ENCODE measurements at places on chromosomes 4 and X. TPM values are rescaled to one million over a fixed set of nuclear protein-coding genes. Genes with fewer than 3 reads are reported as not detected.

Gene P2RY8
- polyA plus RNA-seq, result not detected

Gene ARR3
- polyA plus RNA-seq, result not detected

Gene CAPN6
- not detected for polyA plus RNA-seq

Gene ANK2
- polyA plus RNA-seq, result 1.3 TPM

Gene HELT
- not detected for polyA plus RNA-seq

Gene GTPBP6
- 20.4 TPM for polyA plus RNA-seq

Gene UGT2B15
- polyA plus RNA-seq, result not detected

Gene AKAP14
- not detected for polyA plus RNA-seq

Gene ADAM29
- not detected for polyA plus RNA-seq

Gene SLC7A11
- polyA plus RNA-seq, result 80.5 TPM

Gene STAG2
- 56.2 TPM for polyA plus RNA-seq

Gene MCF2
- polyA plus RNA-seq, result 0.05 TPM

Gene SPANXC
- not detected for polyA plus RNA-seq

Gene NSD2
- 26.4 TPM for polyA plus RNA-seq

Gene SH3D19
- polyA plus RNA-seq, result 30.1 TPM

Gene ENPP6
- 0.02 TPM for polyA plus RNA-seq

Gene GAGE12E
- not detected for polyA plus RNA-seq

Gene NKX3-2
- not detected for polyA plus RNA-seq

Gene CLGN
- 2.7 TPM for polyA plus RNA-seq

All from AG04450 (cell line).